Iris pigment epithelial cell (primary cell): ENCODE measurements at places on chromosomes 7 and 10.
A peak's percentile ranks its signal among the peaks of the same experiment; 100 is the strongest.

- DNase-seq, result peak; percentile 42
Measured at GRCh38 chr10:101818872-101819633, 809 bp upstream of the OGA start.

GRCh38 chr7:98133621-98134303 lies 27.1 kb downstream of the LMTK2 start:
- DNase-seq, result peak; percentile 24

- no peak for DNase-seq
Measured at GRCh38 chr7:69277366-69277765, 320.9 kb upstream of the AUTS2 start.

DNA sequence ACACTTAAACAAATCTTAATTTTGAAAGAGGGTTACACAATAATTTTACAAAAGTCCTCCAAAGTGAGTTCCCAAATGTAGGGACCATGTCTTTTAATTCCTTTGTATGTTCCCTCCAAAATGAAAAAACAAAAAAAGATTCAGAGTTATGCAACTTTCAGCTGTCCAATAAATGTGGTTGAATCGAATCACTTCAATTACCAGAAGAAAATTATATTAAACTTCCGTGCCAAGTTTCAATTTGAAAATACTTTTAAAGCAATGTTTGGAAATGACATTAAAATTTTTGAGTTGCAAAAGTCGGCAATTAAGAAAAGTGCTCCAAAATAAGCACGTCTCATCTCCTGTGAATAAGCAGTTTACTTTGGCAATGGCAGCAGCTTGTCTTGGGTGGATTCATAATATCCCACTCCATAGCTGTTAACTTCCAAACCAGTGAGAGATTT lies 60.3 kb upstream of the C1GALT1 start:
- no peak for DNase-seq

DNA sequence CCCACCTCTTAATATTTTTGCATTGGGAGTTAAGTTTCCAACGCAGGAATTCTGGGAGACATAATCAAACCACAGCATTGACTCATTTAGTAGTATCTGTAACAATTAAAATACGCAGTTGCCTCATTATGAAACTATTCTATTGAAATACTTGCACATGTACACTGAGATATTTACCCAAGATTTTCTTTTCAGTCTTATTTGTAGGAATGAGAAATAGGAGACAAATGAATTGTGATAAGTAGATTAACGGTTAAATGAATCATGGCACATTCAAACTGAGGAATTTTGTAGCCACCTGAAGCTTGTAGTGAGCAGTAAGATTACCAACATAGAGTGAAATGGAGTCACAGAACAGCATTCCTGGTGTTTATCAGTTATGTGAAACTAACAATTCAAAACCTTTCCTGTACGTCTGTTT lies 18.1 kb downstream of the RP9 start:
- peak; percentile 12 for DNase-seq

- DNase-seq, result no peak
Measured at GRCh38 chr7:7919449-7919945, 49.1 kb upstream of the GLCCI1 start.

- DNase-seq, result no peak
Measured at GRCh38 chr7:80247891-80248290, 113.3 kb downstream of the GNAI1 start.

GRCh38 chr7:47497367-47498096 lies 84.4 kb downstream of the TNS3 start:
- DNase-seq, result no peak

DNA sequence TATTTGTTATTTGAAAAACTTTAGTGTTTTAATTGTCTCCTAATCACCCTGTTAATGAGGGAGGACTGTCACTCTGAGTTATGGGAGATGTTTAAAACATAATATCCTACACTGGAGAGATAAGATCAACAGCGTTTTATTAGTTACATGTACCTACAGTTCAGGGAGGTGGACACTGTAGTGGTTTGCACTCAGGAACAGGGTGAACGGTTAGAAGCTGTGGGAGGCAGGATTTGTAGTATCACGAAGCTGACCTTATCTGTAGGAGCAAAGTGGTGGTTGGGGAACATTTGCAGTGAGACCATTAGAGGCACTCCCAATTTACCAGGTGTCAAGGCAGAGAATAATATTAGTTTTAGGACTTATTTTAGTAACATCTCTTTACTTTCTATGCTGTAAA lies 193.3 kb upstream of the KCND2 start:
- DNase-seq, result no peak

DNA sequence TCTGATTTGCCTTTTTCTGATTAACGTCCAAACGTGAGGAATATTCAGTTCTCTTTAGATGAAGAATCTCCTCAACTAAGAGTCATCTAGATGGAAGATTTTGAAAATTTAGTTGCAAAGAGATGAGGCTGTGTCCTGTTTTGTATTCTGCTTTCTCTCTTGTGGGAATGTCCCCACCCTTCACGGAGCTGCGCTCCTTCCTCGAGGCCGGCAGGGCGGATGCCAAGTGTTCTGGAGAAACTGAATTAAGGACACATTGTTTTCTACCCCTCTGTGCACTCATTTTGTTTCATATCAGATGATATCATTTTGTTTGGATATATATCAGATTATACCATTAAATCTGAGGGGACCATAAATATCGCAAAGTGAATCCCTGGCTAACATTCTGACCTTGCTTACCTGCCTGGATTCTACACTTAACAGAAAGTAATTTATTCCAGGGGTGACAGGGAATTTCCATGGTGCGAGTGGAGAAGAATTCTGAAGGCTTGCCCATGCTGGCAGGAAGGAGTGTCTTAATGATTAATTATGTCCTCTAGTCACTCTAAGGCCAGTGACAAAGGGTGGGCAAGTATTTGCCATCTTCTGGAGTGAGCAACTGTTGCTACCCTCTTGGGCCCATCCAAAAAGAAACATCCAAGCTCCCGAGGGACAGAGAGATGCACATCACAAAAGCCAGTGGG lies 47.9 kb upstream of the IGFBP3 start:
- DNase-seq, result no peak

DNA sequence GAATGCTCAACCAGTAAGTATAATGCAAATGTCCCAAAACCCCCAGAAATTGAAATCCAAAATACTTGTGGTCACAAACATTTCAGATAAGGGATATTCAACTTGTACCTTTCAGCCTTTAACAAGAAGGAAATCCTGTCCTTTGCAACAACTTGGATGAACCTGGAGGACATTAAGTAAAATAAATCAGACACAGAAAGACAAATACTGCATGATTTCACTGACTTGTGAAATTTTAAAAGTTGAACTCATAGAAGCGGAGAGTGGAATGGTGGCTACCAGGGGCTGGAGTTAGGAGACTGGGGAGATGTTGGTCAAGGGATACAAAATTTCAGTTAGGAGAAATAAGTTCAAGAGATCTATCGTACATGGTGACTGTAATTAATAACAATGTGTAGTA lies 187.6 kb downstream of the DNAH11 start:
- no peak for DNase-seq

DNA sequence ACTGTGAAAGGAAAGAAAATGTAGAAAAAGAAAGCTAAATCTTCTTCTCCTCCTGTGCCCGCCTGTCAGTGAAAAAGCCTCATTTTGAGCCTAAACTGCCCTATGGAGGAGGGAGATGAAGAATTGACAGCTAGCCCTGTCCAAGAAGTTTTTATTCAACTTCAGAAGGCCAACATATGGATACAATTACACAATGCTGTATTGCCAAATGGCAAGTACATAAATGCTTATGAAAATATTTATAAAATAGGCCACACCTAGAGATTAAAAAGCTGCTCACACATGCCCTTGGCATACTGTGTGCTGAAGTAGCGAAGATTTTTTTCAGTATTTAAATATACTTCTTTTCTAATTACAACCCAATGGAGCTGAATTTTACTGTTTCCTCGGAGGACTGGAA lies 65.1 kb upstream of the NEBL start:
- peak; percentile 49 for DNase-seq
